ENCODE measurements at places on chromosomes 7 and 10.

DNA sequence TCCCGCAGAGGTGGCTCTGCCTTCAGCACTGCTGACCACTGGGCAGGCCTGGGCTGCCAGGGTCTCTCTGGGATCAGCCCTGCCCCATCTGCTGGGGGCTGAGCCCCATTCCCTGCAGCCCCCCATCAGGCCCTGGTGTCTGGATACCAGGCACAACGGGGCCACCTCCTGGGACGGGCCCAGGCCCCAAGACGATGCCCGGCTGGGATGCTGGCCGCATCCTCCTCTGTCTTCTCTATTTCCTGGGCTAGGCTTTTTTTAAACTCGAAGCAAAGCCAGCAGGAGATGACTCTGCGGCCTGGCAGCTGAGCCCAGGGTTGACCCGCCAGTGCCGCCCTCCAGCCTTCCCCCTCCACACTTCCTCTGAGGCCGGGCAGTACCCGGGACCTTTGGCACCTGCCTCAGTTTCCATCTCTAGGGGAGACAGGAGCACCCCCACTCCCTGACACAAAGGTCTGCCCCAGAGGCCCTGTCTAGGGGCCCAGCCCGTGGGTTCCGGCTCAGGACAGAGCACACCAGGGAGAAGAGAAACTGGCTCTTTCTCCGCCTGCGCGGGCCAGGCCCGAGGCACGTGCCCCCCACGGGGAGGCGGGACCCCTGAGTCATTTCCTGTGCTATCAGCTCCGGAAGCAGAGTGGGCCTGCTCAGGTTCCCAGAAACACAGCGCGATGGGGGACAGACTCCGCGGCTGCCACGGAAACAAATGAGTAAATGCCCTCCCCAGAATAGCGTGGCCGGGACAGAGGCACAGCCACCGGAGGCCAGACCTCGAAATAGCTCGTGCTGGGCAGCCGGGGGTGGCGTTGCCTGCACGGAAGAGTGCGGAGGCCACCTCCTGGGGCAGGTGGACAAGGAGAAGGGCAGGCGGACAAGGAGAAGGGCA is 84.6 kb upstream of the PDGFA start:
- no peak for DNase-seq

- no peak for DNase-seq
Observed at GRCh38 chr7:46939089-46939488, 642.8 kb downstream of the TNS3 start.

DNA sequence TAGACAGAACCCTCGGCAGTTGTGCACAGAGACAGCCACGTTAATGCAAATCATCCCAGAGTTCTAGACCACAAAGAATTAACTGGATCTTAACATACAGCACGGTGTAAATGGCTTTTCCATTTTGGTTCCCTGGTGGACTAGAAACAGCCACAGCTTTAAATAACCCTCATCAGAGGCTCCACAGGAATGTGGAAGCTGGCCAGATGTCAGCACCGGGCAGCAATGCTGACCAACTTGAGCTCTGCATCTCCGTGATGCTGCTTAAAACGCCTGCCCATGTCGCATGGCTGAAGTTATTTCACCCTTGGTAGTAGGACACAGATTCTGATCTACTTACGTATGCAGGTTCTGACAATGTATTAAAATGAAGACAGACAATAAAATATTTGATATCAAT is 24.5 kb downstream of the RSU1 start:
- no peak for DNase-seq

GRCh38 chr10:4983615-4984216 is 19.9 kb downstream of the AKR1C2 start:
- no peak for DNase-seq

- no peak for DNase-seq
Observed at GRCh38 chr7:70678621-70679251, 453.2 kb upstream of the GALNT17 start.

GRCh38 chr10:131214521-131215244 is 96.8 kb downstream of the TCERG1L start:
- no peak for DNase-seq

DNA sequence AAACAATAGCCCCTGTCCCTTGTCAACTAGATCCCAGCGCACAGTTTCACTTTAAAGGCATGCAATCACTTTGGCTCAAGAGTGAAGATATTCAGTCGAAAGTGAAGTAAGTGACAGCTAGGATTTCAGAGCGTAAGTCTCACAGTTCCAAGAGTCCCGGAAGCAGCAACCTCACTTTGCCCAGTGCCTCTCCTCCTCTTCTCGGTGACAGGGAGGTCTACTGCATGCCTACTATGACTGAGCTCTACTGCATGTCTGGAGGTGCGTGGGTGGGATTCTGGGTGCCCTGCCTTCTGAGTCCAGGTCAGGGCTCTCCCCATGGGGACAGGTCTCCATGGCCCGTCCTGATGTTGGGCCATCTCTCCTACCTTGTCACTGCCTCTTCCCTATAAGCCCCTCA is 17.0 kb downstream of the PRKCQ start:
- DNase-seq, result no peak

DNA sequence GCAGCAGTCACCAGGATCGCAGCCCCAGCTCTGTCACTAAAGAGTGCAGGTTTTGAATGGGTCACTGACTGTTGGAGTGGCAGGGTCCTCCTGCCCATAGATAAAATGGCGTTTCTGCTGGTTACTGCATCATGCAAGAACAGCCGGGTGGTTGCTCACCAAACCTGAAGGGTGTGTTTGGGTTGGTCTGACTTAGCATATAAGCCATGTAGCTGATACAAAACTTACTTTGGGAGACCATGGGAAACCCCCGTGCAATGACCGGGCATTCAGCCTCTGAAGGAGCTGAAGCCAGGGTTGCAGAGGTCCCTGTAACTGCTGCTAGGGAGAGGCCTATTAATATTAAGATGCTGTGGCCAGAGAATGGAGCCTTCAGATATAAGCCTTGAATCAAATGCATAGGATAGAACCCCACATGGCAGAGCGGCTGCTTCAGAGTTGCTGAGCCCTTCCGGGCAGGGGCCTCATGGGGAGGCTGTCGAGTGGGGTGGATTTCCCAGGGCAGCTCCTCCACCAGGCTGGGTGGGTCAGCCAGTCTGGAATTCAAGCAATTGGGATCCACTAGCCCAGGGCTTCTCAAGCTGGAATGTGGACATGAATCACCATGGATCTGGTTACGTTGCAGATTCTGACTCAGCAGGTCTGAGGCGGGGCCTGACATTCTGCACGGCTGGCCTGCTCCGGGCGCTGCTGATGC is 70.9 kb upstream of the CTBP2 start:
- DNase-seq, result no peak

GRCh38 chr7:112630565-112630964 is 149.8 kb downstream of the LSMEM1 start:
- no peak for DNase-seq

GRCh38 chr7:88040694-88041093 is 106.6 kb downstream of the ADAM22 start:
- no peak for DNase-seq

DNA sequence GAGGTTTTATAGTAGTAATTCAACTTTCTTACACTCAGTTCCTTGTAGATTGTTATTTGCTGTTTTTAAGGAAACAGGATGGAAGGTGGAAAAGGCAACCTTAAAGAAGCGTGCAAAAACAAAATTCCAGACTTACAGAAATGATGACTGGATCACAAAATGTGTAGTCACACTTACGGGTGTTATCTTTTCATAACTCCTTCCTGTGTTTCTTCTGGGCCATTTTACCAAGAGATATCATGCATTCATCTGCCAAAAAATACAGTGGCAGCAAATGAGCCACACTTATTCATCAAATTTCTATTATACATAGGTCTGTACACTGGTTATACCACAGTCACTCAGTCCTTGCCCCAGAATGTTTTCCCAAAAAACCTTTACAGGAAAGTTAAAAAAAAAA is 94.3 kb upstream of the IL6 start:
- DNase-seq, result no peak

DNA sequence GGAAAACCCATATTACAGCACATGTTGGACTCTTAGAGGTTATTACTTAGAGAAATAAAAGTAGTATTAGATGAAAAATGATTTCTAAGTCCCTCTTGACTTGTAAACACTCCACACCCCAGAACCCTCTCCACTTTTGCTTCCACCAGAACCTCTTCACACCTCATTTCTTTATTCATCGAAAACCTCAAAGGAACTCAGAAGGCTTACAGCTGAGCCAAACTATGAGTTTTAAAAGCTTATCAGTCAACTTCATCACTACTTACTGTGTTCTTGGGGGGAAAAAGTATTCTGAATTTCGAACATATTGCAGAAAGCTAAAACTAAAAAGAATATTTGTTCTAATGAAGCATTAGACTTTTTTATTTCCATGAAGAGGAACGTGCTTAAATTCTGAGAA is 547.8 kb upstream of the STEAP1 start:
- DNase-seq, result no peak

DNA sequence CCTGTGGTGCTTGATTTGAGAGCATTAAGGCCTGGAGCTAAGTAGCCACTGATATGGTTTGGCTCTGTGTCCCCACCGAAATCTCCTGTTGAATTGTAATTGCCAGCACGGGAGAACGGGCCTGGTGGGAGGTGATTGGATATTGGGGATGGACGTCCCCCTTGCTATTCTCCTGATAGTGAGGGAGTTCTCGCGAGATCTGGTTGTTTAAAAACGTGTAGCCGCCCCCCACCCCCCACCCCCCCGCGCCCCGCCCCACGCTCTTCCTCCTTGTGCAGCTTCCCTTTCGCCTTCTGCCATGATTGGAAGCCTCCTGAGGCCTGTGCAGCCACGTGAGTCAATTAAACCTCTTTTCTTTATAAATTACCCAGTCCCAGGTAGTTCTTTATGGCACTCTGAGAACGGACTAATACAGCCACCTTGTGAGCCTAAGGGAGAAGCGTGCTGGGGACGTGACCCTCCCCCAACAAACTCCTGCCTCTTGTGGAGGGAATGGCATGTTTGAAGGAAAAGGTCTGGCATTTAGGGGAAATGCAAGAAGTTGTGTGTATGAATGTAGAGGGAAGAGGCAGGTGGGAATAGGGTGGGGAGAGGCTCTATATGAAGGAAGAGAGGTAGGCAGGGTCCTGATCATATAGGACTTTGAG is 118.0 kb upstream of the KMT2C start:
- no peak for DNase-seq

DNA sequence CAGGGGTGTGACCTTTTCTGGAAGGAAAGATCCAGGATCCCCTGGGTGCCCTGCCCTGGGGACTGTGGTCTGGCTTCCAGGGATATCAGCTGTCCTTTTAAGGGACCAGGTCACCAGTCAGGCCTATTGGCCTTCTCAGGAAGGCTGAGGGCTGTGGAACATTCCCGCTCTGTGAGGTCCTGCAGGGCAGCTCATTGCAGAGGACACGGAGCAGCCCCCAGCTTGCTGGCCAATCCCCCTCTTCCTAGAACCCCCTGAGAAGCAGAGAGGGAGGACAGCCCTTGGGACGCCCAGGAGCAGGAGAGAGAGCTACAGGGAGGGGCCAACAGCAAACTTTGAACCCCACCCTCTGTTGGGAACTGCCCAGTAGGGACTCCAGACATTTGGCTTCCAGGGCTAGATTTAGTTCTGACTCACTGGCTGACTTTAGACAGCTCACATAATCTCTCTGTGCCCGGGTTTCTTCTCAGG is 67.9 kb upstream of the COL13A1 start:
- DNase-seq, result no peak

DNA sequence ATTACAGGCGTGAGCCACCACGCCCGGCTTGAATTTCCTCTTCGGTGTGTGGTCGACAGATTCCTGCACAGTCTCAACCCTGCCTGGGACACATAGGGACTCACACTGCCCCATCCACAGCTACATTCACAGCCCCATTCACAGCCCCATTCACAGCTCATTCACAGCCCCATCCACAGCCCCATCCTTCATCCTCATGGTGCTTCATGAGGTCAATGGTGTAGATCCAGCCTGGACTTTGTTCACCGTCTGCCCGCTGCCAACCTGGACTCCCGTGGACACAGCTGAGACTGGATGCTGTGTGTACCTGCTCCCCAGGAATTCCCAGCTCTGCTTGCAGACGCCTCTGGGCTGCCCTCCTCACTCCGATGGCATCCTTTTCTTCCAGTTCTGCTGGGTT is 5.2 kb downstream of the IDI2 start:
- DNase-seq, result no peak

All from COR-L47 (cell line).